ENCODE measurements at places on chromosomes 11 and 22.

- DNase-seq = peak; percentile 43
Observed at GRCh38 chr11:134554106-134554505, 142.1 kb upstream of the B3GAT1 start.

DNA sequence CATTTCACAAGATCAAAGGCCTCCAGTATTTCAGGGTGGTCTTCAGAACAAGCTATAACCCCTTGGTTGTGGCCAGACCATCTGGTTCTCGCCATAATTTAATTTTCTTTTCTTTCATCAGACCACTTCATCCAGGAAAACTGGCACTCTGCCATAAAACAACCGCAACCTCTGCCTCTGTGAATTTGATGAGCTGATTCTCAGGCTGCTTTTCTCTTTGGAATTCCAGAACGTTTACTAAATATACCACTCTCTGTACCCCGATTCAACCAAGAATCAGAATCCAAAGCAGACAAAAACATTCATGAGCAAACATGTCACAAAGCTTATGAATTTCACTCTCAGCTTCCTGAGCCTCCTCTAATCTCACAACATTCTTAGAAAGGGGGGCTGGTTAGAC, 331.8 kb upstream of the SYN3 start:
- no peak for DNase-seq

- no peak for DNase-seq
Observed at GRCh38 chr22:25166266-25167040, 33.2 kb upstream of the CRYBB3 start.

DNA sequence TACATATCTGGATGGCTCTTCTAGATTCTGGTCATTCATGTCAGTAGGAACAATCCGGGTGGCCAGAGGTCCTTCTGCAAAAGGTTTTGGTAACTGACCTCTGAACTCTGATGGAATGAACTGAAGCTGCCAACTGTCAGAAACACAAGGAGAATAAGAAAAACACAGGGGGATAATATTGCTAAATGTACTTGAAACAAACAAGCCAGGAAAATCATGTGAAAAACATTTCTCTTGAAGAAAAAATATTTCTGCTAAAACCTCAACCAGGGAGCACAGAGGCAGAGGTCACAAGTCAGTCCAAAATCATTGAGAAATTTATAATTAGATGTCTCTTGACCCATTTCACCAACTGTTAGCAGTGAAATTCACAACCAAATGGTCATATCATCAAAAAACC, 35.2 kb downstream of the ALG9 start:
- DNase-seq = no peak

DNA sequence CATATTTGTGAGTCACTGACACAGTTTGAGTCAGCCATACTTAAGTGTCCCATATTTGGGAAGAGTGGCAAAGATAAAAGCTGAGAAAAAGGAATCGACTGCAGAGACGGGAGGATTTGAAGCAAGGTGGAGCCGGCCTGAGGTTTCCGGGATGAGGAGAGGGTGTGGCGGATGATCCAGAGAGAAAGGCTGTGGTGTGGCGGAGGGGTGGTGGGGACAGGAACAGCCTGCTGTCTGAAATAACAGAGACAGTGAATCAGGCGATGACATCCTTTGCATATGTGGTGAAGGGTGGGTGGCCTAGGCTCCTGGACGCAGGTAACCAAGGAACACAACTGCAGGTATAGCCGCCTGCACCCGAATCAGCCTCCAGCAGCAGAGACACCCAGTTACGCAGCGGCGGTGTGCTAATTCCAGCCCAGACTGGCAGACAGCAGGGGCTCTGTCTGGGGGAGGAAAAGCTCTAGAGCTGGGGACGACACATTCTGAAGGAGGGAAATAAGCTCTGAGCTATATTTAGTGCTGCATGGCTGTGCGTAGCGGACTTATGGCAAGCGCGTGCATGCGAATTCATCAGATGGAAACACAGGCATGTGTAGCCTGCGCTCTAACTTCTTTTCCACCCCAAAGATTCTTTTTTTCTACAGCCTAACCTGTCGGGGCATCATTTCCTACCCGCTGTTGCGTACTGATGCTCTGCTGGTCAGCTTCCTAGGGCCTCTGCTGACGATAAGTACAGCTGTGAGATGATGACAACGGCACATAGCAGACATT, 62.7 kb upstream of the BARX2 start:
- no peak for DNase-seq

- DNase-seq = no peak
Observed at GRCh38 chr11:69155302-69156234, at the start of gene SMIM38. Gene SMIM38, plus strand, starts transcription at chr11:69155935. Its CDS starts 1,912 bp downstream, at chr11:69157847.

- DNase-seq = no peak
Observed at GRCh38 chr22:49770547-49771265, 57.0 kb downstream of the BRD1 start.

GRCh38 chr11:68825571-68825970, 16.1 kb downstream of the CPT1A start:
- DNase-seq = no peak

DNA sequence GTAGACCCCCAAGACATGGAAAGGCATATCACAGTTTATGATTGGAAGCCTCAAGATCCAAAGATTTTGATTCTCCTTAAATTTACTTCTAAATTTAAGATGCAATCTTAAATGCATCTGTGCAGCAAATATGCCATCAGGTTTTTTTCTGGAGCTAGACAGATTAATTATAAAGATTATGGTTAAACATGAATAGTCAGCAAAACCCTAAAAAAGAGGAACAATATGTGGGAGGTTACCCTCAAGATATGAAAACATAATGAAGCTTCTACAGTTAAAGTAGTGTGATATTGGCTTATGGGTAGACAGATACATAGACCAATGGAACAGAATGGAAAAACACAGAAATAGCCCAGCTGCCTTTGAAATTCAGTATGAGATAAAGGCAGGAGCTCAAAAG, 31.7 kb downstream of the OR8B12 start:
- no peak for DNase-seq

- no peak for DNase-seq
Observed at GRCh38 chr22:39622881-39623367, 52.4 kb downstream of the CACNA1I start.

DNA sequence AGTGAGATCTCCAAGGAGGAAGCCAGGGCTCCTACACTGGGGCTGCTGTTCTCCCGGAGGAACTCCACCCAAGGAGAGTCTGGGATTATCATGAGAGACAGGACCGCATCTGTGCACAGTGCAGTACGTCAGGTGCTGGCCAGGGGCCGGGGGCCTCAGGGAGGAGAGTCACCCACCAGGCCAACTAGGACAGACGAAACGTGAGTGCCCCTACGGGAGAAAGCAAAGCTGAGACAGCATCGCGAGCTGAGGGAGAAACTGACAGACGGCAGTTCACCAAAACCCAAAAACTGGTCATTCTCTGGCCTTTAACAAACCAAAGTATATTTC, 273.4 kb downstream of the BRD1 start:
- DNase-seq = no peak
